Activated CD4-positive, alpha-beta T cell treated with anti-CD3 and anti-CD28 coated beads, Interleukin-2, Interleukin-6, amounts not matched to agents 100 ng/mL and 50 ng/mL, durations not matched to agents 16 hours and 8 hours (primary cell): ENCODE measurements at places on chromosomes 5 and 9.

DNA sequence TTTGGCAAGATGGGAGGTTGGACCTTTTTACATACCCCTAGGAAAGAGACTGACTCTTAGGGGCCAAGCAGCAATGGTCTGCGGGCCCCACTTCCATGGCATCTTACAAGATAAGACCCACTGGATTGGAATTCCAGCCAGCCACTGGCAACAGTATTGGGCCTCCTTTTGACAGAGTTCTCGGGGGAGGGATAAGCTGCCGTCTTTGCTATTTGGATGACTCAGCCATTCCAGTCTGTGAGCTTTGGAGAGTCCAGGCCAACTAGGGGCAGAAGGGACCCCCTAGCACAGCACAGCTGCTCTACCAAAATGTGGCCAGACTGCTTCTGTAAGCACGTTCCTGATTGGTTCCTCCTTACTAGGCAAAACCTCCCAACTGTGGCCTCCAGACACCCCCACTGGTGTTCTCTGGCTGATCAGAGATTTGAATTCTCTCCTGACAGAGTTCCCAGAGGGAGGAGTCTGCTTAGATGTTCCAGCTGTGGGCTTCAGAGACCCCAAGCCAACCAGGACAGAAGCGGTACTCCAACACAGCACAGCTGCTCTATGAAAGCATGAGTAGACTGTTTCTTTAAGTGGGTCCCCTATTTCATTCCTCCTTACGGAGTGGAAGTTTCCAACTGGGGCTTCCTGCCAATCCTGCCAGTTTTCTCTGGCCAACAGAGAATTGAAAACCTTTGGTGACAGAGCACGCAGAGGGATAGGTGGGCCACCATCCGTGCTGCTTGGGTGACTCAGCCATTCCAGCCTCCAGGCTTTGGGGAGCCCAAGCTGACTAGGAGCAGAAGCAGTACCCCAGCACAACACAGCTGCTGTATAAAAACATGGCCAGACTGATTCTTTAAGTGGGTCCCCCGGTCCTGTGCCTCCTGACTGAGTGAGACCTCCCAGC is 672.1 kb upstream of the RIOK2 start:
- no peak for DNase-seq

DNA sequence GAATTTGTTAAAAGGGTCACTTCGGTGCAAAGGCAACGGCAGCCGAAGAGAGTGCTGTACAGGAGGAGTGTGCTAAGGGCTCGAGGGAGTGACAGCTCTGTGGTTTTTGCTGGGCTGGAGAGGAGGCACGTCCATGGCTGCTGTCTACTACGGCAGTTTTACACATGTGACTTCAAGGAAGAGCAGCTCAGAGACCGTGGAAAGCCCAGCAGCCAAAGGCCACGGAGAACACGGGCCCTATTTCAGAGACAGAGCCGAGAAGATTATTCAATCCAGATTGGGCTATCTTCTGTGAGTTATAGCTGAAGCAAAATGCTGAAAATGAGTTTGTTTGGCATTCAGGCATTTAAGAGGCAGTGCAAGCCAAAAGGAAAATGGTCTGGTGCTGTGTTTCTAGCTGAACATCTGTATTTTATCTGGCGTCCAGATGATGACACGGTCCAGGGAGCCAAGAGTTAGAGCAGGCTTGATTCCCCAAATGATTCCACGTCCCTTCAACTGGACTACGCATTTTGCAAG is 96.4 kb downstream of the RFK start:
- no peak for DNase-seq

DNA sequence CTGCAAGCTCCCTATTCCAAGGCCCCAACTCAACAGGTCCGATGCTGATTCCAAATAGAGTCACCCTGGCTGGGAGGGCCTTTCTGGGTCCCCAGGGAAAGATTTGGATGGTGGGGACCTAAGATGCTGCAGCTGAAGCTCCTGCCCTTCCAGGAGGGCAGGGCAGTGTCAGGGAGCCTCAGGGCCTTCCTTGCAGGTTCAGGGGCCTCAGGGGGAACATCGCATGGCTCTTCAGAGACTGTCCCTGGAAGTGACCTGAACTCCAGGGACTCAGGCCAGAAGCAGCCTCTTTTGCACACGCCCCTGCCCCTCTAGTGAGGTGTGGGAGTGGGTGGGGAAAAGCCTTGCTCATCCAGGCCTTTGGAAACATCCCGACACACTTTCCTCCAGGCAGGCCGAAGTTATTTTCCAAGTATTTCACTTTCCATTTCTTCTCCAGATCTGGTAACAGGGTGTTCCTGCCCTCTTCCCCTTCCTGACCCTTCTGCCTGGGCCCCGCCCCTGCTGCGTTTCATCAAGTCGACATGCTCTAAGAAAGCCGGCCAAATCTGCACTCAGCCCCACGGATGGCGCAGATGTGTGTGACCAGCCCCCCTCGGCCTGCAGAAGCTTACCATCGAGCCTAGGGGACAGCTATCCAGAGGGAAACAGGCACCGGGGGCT is 159.5 kb downstream of the FGF18 start:
- DNase-seq, result no peak

GRCh38 chr9:112755016-112755427 is 4.5 kb downstream of the SNX30 start:
- no peak for DNase-seq
